ENCODE measurements at places on chromosomes 6 and 20. TPM values are rescaled to one million over a fixed set of nuclear protein-coding genes. Genes with fewer than 3 reads are reported as not detected.

Gene ADGRF5
- 0.58 TPM for total RNA-seq

GRCh38 chr20:10167594-10167993 lies 51.0 kb upstream of the SNAP25 start:
- no peak for DNase-seq

DNA sequence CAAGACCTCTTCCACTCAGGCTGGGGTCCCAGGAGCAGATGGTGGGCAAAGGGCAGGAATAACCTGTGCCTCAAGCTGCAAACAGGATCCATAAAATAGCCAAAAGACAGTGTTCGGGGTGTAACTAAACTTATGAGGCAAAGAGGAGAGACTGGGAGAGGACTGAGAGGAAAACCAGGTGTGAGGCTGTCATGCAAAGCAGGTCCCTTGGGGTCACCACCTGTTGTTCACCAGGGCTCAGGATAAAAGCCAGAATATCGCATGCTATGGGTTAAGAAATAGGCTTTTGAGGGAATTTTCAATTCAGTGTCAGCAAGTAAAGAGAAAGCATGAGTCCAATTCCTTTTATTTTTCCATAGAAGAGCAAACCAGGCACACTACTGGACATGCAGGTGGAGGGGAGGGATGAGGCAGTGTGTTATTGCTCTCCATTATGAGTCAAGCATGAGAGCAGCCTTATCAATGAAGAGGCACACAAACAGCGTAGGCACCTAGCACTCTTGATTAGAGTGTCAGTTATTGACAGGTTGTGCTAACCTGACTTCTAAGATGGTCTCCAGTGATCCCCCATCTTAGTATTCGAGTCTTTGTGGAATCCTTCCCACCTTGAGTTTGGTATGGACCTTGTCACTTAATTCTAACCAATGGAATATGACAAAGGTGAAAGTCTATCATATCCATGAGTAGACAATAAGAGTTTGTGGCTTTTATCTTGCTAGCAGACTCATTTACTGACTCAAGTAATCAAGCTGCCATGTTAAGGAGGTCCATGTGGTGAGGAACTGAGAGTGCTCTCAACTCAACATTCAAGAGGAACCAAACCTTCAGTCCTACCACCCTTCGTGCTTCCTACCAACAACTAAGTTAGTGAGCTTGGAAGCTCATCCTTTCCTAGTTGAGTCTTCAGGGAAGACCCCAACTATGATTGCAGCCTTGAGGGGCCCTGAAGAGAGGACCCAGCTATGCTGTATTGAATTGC lies 18.8 kb downstream of the HLA-E start:
- no peak for DNase-seq

DNA sequence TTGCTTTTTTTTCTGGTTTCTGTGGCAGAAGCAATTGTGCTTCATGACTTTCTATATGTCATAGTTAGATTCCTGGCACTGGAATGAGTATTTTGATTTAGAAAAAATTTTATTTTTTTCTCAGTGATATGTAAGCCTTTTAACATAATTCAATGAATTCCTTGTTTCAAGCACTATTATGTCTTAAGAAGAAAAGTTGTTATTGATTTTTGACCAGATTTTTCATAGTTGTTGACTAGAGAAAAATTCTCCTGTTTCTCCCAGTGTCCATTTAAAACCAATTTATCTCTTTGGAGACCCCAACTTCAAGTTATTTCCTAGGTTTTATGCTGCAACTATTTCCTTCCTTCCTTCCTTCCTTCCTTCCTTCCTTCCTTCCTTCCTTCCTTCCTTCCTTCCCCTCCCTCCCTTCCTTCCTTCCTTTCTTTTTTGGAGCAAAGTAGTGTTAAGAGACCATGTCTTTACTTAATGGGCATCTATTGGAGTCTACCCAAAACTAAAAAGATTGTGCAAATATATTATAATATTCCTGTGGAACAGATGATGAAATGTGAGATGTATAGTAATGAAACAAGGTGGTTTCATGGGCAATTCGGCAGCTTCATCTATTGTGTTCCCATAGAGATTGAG lies 346.9 kb downstream of the RNF144B start:
- no peak for DNase-seq

Gene WFDC9
- not detected for total RNA-seq

DNA sequence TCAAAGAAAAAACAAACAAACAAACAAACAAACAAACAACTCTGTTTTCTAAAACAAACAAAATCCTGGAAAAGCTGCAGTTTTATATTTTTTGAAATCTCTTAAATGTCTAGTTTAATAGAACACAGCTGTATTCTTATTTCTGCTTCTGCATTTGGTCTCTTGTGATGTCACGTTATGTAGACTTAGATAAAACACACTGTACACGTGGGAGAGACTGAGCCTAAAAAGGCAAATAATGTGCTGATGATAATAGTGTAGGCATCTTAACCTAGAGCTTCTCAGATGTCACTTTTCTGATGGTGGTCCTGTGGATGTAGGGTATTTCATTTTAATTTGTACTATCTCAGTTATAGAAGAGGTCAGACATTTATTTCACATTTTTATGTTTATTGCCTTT lies 261.7 kb downstream of the UTRN start:
- DNase-seq = no peak

- no peak for DNase-seq
These were observed 727.3 kb downstream of the MAFB start for GRCh38 chr20:39961637-39962244.

GRCh38 chr6:37175332-37176267 lies 5.6 kb downstream of the PIM1 start:
- DNase-seq = no peak

Gene RIPOR3
- total RNA-seq = 5.1 TPM

GRCh38 chr6:20092071-20092566 lies 120.2 kb downstream of the MBOAT1 start:
- DNase-seq = no peak

DNA sequence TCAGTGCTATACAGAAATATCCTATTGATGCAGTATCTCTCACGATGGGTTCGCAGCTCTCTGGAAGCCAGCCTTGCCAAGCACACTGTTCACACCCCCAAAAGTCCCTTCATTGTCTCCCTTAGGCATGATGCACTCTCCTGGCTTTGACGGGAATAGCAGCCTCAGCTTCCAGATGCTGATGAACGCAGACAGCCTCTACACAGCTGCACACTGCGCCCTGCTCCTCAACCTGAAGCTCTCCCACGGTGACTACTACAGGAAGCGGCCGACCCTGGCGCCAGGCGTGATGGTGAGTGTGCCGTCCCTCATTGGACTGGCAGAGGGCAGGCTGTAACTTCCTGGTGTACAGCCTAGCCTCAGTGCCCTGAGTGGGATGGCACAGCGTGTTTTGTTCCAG lies 60.0 kb upstream of the PBOV1 start:
- DNase-seq = no peak

DNA sequence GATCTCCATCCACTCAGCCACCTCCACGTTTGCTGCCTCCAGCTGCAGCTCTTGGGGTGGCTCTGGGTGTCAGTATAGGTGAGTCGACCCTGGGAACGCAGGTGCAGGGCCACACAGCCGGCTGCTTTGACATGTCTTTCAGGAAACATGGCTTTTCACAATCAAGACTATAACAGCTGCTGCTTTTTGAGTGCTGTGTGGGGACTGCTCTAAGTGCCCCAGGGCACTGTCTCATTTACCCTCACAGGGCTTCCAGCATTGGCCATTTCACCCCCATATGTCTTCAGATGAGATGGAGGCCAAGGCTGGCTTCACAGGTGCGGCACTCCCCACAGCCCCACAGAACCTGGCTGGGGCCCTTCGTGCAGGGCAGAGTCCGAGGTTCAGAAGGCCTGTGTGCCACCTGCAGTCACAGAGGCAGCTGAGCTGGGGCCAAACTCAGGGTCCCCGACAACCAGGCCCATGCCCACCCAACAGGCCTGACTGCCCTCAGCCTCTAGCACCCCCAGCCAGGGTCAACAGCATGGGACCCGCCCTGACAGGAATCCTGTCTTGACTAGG lies 14.9 kb upstream of the CST7 start:
- DNase-seq = no peak

Gene PGBD1
- 3.6 TPM for total RNA-seq

GRCh38 chr6:84752118-84752850 lies 12.1 kb downstream of the TBX18 start:
- DNase-seq = no peak

DNA sequence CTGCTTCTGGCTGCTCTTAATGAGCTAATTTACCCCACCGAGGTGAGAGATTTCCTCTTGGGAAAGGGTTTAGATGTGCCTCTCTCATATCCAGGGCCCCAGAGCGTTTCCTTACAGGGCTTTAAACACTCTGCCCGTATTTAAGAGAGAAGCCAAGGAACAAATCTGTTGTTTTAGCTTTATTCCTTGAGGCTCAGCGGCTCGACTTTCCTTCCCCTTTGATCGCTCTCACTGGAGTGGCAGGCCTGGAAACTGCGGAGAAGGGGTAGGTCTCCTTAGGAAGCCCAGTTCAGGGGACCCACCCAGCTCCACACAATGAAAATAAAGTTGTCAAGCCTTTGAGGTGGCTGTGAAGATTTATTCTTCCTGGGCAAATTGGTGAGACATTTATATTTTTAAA lies 132.0 kb upstream of the JAG1 start:
- no peak for DNase-seq

DNA sequence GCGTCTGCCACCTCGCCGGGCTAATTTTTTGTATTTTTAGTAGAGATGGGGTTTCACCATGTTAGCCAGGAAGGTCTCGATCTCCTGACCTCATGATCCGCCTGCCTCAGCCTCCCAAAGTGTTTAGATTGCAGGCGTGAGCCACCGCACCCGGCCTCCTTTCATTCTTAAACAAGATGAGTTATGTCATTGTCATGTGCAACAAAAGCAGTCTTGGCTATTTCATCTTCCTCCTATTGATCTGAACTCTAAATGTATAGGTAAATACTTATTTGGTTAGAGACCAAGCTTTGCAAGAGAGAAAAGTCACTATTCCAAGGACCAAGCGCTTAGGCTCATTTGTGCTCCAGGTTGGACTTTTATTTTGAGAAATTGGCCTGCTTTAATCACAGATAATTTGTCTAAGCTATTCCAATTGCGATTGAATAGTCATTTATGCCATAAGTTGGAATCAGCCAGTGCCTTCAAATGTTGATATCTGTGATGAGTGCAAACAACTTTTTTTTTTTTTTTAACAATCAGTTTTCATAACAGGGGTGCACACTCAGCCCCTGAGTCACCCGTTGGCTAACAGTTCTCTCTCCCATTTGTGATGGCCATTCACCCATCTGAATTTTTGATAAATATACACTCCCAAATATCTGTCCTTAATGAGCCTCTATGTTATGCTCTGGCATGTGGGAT lies 167.3 kb downstream of the BCAS1 start:
- DNase-seq = no peak

Gene MRAP2
- 0.74 TPM for total RNA-seq

- DNase-seq = no peak
These were observed 140.1 kb downstream of the CEBPB start for GRCh38 chr20:50330504-50331313.

Gene ARHGAP40
- total RNA-seq = 1.7 TPM

DNA sequence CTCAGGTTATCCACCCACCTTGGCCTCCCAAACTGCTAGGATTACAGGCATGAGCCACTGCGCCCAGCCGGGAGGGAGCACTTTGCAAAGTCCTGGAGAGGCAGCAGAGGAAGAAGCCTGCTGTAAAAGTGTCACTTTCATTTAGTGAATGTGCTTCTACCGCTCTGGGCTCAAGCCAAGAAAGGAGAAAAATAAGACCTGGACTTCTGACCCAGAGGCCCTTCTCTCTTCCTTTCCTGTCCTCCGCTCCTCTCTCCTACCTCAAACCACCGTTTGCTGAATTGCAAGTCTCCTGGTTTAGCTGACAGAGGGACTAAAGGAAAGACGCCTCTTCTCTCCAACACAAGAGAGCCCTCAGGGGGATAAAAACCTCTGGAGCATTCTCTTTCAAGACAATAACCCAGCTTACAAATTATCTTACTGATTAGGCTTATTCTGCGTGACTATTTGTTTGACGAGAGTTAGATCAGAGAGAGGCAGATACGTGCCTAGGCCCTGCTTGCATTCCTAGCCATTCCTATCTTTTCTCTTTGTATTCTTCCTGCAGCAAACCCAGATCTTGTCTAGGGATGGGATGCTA lies 84.2 kb upstream of the SLC22A23 start:
- no peak for DNase-seq

- DNase-seq = no peak
These were observed 12.7 kb downstream of the DPPA5 start for GRCh38 chr6:73341335-73341734.

All from type B pancreatic cell (in vitro differentiated cells).